ENCODE measurements at places on chromosomes 7 and 10.
A peak's percentile ranks its signal among the peaks of the same experiment; 100 is the strongest.

- DNase-seq: no peak
Observed at GRCh38 chr10:126135177-126135576, 238.8 kb downstream of the FANK1 start.

GRCh38 chr10:20034732-20035131 is 218.5 kb downstream of the PLXDC2 start:
- DNase-seq: no peak

DNA sequence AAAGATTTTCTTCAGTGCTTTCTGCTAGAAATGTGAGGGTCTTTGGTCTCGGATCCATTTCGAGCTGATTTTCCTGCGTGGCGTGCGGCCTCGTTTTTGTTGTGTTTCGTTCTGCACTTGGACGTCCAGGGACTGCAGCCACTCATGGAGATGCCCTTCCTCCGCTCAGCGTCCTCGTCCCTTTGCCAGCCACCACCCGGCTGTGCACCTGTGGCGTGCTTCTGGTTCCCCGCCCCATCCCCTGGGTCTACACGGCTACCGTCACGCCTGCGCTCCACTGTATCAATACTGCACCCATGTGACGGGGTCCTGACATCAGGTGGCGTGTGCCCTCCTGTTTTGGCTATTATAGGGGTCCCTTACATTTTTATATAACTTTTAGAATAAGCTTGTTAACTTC is 42.7 kb upstream of the NKX6-2 start:
- DNase-seq: no peak

GRCh38 chr7:135789956-135790355 is 41.3 kb upstream of the FAM180A start:
- DNase-seq: no peak

- peak; percentile 72 for DNase-seq
Observed at GRCh38 chr10:43396061-43396927, 12.7 kb downstream of the HNRNPF start.

DNA sequence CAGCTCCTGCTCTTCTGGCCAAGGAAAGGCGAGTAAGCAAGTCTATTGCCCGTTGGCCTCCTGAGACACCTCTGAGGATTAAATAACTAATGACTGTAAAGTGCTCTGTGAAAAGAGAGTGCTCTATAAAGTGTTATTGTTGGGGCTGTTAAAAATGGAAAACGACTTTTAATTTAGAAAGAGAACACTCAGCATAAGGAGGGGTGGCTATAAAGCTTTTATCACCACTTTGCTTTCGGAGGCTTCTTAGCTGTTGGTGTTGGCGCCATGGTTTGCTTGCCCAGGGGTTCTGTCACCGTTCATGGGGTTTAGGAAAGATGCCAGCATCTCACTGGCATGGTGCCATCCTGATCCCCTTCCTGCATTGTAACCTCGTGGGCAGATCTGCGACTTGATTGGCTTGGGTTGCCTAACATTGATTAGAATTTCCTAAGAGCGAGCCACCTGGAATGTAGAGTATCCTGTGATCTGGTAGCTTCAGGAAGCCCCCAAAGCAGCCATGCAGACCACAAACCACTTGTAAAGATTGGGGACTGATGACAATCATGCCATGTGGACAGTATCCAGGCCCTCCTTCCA is 509.9 kb downstream of the LRMDA start:
- DNase-seq: no peak

- DNase-seq: no peak
Observed at GRCh38 chr10:17523917-17524316, 69.5 kb upstream of the ST8SIA6 start.

DNA sequence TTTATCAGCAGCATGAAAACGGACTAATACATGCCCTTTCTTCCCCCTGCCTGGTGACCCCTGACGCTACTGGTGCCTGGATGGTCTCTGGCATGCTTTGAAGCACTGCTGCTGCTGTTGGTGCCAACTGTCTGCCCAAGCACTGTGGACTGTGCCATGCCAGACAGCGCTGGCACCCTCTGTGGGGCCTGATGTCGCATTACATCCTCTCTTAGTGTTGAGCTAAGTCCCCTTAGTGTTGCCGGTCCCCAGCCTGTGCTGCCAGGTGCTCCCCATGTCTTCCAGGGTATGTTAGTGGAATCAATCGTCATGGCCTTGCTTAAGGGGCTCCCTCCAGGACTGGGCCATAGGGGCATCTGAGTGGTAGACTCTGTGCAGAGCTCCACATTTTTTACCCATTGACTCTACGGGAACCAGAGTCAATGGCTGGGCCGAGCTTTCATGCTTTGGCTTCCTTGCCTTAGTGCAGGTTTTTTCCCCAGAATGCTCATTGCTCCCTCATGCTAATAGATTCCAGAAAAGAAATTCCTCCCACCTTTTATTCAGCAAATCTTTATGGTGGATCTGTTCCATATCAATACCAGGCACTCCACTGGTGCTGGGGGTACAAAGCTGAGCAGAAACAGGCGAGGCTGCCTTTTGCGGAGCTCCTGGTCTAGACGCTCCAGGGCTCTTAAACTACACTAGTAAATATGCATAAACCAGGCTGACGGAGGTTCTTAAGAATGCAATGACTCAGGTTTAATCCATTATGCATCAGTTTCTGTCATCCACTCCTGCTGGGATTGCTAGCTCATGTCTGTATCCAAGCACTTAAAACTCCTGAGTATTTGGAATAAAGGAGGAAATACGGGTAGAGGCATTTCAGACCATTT is 21.8 kb upstream of the MRC1 start:
- DNase-seq: no peak

GRCh38 chr10:82497439-82497838 is 622.4 kb downstream of the NRG3 start:
- no peak for DNase-seq

DNA sequence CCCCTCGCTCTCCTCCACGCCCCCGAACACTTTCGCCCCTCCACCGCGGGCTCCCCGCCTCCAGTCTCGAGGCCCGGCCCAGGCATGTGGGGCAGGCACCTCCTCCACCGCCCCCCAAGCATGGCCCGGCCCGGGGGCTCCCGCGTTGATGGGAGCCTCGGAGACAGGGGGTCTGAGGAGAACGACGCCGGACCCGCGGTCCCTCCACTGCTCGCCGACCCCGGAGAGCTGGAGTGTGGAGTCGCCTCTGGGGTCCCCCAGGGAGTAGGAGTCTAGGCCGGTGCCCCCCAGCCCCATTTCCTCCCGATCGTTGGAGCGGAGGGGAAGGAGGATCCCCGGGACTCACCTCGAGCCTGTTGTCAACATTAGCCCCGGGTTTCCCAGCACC is 206 bp downstream of the UPF2 start:
- peak; percentile 64 for DNase-seq

DNA sequence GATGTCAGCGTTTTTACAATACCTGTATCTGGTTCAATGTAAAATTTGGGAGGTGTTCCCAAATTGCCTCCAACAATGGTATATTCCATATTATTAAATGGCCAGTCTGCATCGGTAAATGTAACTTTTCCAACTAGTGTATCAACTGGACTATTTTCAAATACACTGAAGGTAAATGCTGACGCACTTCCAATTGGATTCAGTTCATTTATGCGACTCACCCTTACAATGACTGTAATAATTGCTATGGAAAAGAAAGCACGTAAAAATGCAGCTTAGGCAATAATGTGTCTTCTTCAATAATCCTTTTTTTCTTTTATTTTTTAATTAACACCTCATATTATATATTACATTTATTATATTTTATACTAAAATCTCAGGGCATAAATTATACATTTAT is 209.1 kb downstream of the HGF start:
- DNase-seq: no peak

- DNase-seq: no peak
Observed at GRCh38 chr7:121873289-121874194, 581 bp downstream of the PTPRZ1 start.

GRCh38 chr7:150715293-150715692 is 1.1 kb upstream of the GIMAP1 start:
- no peak for DNase-seq

DNA sequence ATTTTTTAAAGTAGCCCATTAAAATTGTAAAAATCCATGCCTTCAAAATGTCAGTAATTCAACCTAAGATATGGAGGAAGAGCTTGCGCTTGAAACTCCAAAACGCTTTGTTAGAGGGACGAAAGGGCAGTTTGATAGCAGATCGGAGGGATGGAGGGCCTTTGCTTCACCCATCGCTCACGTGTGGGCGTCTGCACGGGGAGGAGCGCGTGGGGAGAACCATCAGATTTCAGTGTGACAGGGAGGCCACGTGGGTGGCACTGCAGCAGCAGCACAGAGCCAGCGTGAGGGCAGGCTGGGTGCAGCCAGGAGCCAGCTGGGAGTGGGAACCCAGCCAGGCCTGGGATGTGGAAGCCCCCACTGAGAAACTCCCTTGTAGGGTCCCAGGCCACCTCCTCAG is 325.5 kb downstream of the PAXIP1 start:
- DNase-seq: no peak

GRCh38 chr7:85292908-85293576 is 106.2 kb upstream of the SEMA3D start:
- no peak for DNase-seq

GRCh38 chr7:100753750-100754149 is 20.4 kb downstream of the ZAN start:
- no peak for DNase-seq

GRCh38 chr10:85638797-85639196 is 727.8 kb downstream of the GRID1 start:
- no peak for DNase-seq

GRCh38 chr7:76048668-76048988 is 722 bp downstream of the MDH2 start:
- peak; percentile 23 for DNase-seq

DNA sequence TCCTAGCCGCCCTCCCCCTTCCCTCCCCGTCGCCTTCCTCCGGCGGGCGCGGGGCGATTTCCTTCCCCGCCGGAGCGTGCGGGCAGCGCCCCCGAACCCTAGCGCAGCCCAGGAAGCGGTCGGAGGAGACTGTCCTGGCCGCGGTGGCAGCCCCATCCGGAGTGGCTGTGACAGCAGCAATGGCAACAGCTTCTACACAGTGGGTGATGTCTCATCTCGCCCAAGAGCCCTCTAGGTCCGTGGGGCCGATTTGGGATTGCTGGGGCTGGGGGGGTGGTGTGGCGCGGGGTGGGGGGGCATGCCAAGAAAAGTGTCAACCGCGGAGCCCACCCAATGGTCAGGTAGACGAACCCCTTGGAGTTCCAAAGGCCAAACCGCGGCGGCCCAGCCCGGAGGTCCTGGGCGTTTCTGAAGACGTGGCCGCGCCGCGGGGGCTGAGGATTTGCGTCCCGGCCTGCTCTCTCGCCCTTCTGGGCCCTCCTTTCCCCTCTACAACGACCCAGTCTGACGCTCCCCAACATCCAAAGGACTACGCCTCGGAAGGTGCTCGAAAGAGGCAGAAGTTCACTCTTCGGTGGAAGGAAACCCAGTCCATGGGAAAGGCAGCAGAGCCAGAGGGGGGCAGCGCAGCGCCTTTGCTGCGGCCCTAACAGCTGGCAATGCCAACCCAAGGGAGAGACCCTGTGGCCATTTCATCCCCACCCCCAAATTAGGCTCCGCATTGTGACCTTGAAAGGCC is 603 bp upstream of the TWIST1 start:
- no peak for DNase-seq

DNA sequence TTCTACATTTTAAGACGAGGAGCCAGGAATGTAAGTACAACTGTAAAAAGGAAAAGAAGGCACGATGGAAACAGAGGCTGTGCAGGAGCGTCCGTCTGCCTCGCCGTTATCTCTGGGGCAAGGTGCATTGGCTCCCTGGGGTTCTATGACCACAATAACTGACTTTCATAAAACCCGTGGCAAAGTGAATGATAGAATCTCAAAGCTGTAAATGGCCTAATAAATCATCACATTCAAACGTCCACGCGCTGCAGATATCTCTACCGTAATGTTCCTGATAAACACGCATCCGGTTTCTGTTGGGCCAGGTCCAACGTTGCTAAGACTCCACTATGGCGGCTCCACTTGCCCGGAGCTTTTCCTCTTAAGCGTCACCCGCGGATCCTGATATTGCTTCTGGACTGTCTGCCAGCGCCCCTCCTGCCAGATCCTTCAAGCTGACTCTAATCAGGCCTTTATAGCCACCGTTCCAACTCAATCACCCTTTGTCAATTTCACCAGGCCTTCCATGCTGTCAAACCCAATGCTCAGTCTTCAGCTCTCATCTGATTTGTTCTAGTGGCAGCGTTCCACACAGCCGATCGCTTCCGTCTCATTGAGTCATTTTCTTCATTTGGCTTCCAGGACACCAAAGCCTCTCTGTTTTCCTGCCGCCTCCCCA is 265.6 kb upstream of the FOXK1 start:
- no peak for DNase-seq

GRCh38 chr10:100194711-100195110 is 8.9 kb upstream of the ERLIN1 start:
- no peak for DNase-seq

DNA sequence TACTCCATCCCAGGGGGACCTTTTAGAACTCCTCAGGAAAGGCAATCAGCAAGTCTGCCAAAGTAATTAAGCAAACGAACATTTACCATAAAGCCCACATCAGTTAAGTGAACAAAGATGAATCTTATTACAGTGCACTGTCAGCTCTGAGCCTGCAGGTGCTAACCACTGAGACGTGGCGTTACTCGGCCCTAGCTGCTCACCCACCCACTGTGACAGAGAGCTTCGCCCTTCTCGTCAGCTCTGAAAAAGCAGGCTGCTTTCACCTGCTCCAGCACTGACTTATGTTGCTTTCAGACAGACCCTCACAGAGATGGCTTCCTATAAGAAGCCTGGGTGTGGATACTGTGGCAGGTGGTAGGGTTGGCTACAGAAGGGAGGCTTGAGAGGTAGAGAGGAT is 57.7 kb upstream of the KCNIP2 start:
- DNase-seq: no peak

- no peak for DNase-seq
Observed at GRCh38 chr10:29479981-29480954, 154.5 kb downstream of the SVIL start.

DNA sequence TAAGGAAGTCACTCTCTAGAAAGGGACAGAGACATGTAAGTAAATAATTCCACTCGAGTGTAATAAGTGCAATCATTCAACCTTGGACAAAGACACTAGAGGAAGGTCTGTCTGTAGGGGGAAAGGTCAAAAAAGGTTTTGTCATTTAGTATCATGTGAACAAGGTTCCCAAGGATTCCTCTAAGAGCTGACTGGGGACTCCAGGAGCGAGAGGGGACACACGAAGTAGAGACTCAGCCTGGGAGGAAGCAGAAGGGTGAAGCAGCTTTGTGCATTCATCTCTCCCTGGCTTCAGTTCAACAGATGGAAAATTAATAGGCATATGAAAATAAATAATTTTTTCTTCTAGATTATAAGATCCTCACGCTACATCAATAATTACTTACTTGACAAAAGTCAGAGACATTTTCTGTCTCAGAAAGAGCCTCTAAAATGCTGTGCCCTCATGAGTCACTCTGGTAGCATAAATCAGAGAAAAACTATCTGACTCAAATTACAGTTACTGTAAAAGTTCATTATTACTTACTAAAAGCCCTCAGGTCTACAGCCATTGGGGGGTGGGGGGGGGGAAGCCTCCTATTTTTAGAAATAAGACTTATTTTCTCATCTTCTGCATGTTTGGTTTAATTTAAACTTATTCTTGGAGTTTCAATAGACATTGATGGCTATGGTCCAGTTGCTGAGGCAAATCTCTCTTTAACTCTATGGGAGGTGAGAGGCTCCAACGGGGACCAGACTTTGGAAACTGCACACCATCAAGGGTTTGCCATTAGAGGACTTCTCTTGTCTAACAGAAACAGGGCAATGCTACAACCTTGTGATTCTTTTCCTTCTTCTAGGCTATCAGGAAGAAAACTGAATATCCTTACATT is 275.1 kb upstream of the KLF14 start:
- no peak for DNase-seq

- DNase-seq: peak; percentile 66
Observed at GRCh38 chr7:150962553-150963399, 15.3 kb downstream of the KCNH2 start.
